ENCODE measurements at places on chromosomes 5 and 9.
A peak's percentile ranks its signal among the peaks of the same experiment; 100 is the strongest.

GRCh38 chr9:124886461-124886860 is 24.5 kb downstream of the ARPC5L start:
- no peak for DNase-seq

- no peak for DNase-seq
These were observed 216.1 kb downstream of the PAPPA start for GRCh38 chr9:116369706-116370105.

GRCh38 chr5:79236362-79236969 is 535 bp downstream of the JMY start:
- DNase-seq: peak; percentile 22

- peak; percentile 93 for DNase-seq
These were observed 628 bp downstream of the SYNPO start for GRCh38 chr5:150641006-150641570.

- DNase-seq: no peak
These were observed 43.3 kb downstream of the CREBRF start for GRCh38 chr5:173099461-173099860.

DNA sequence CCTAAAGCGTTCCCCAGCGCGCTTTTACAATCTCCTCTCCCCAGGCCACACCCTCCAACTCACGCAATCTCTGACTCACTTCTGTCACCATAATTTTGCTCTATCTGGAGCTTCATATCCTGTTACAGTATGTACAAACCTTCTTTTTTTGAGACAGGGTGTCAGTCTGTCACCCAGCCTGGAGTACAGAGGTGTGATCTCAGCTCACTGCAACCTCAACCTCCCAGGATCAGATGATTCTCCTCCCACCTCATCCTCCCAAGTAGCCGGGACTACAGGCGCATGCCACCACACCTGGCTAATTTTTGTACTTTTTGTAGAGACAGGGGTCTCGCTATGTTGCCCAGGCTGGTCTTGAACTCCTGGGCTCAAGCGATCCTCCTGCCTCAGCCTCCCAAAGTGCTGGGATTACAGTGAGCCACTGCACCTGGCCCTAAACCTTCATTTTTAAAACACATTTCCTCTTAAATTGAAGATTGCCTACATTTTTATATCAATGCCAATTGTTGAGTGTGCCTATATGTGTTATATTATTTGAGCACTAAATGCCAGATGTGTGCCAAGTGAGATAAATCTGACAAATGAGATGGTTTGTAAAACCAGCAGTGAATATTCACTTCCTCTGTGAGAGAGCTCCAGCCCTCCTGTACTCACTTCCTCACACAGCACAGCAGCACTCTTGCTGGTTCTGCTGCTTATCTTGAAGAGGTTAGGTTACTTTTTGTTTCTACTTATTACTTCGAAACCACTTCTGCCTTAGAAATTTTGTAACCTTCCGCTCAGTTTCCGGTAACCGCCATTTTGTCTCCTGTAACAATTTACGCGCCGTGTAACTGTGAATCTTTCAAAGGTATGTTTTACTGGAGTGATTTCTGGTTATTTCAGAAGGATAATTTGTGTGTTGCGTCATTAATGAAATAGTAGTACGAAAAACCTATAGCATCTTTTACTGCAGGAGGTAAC is 57.9 kb downstream of the DOCK8 start:
- DNase-seq: no peak

- no peak for DNase-seq
These were observed 190.5 kb downstream of the DENND1A start for GRCh38 chr9:123739387-123739786.

- peak; percentile 52 for DNase-seq
These were observed 294.5 kb upstream of the TAS2R1 start for GRCh38 chr5:9924614-9925013.

DNA sequence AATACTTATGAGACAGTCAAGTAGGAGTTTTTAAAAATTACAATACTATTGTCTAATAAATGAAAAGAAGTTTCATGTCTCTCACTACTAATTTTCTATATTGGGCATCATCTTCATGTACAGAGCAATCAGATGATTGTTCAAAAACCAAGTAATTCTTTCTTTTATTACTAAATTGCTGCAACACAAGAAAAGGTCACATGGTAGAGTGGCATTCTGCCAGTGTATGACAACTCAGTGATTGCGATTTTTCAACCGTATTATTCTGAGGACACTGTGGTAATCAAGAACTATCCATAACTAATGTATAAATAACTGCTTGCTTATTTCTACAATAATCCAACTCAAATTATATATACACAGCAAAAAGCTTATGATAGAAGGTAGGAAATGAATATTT is 96.7 kb upstream of the GRHPR start:
- no peak for DNase-seq

DNA sequence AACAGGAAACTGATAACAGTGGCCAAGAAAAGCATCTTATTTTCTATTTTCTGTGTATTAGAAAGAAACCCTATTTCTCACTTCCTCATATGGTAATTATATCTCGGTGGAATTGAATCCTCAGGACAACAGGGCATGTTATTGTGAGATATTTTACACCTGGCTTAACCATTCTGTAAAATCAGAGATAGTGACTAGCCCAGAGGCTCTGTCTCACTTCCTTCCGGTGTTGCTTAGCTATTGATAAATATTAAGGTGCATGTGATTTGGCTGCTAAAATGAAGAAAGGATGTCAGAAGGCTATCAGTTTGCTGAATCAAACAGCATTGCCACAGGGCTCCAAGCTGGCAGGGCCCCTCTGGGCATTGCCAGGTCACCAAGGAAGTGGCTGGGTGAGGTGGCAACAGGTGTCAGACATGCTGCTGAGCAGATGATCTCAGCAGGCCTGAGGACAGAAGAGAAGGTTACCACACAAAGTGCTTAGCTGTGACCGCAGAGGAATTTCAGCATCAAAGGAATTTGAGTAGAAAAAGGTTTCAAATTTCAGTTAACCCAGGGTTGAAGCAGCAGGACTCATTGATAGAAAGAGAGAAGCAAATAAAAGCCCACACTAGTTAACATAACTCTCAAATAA is 330.7 kb downstream of the PDE4D start:
- DNase-seq: peak; percentile 62

GRCh38 chr9:5839572-5839902 is 6.6 kb upstream of the ERMP1 start:
- no peak for DNase-seq

GRCh38 chr9:81737871-81738507 is 48.6 kb upstream of the TLE1 start:
- peak; percentile 70 for DNase-seq

DNA sequence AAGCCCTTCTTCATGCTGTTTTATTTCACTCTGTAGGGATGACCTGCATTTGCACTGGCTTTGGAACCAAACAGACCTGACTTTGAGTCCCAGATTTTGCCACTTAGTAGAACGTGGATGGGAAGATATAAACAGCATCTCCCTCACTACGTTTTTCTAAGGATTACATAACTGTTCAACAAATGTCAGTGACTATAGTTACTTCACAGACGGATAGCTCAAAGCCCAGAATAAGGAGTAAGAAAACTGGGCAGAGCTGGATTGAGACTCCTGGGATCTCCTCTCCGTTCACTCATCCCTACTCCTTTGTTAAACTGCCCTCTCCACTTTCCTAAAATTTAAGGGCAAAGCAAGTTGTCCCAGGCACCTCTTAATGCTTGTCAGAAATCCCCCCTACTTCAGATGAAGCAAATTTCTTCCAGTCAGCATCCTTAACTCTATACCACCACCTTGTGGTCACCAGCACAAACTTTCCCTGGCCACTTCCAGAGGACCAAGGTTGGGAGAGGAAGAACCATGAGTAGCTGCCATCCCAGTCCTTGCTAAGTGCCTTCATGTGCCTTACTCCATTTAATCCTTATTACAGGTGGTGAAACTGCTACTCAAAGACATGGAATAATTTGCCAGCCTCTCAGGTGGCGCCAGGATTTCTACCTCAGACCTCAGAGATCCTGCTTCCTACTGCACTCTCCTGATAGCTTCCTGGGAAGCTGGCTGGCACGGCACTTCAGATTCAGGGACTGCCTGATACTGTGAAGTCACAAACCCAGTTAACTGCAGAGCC is 38.4 kb downstream of the EGR1 start:
- DNase-seq: peak; percentile 68

DNA sequence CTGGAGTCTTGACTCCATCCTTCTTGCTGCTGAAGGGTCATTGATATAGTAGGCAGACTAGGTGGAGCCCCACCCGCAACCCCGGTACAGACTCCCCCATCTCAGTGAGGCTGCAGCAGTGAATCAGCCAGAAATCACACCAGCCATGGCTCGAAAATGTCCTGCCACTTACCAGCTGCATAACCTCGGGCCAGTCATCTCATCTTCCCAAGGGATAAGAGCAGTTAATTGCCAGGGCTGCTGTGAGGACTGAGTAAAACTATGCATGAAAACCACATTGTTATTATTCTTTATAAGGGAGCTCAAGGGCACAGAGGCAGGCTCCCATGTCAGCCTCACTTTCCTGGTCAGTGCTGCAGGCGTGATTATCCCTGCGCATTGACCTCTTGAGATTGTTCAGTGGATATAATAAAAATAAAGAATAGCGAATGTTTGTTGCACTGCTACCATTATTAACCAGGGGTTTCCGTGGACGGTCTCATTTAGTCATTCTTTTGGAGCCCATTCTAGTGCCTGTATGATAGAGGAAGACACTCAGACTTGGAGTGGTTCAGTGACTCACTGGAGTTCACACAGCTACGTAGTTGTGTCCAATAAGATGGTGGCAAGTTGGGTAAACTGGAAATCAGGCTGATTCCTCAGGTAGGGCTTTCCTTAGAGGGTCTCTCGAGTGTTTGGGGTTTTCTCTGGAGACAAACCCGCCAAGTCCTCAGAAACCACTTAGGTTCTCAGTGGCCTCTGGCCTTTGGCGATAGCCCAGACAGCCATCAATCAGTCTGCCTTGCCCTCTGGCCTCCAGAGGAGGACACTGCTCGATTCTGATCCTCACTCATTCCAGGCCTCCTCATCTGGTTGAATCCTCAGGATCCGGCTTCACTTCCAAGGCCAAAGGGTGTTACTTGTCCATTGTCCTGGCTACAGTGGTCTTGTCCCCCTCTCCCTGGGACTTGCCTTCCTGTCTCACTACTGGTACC is 39.9 kb downstream of the COL15A1 start:
- DNase-seq: no peak

GRCh38 chr5:45779874-45780671 is 83.9 kb upstream of the HCN1 start:
- no peak for DNase-seq

DNA sequence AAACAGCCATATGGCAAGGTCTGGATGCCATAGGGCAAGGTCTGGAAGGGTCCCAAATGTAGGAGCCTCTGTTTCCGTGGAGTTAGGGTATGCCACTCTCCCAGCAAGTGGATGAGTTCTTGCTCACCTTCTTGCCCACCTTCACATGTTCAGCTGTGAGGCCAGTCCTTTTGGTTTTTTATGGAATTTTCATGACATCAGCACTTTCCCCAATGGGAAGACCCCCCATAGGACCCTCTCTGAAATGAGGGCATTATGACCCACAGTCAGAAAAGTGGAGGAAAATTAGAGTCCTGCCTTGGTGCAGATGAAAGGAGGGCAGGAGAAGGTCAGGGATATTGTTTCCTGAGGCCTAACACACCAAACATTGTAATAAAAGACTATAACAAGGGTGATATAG is 53.9 kb downstream of the RASA1 start:
- DNase-seq: no peak

- DNase-seq: no peak
These were observed 18.4 kb upstream of the ERCC6L2 start for GRCh38 chr9:95857124-95857523.

- no peak for DNase-seq
These were observed 506.0 kb upstream of the CDH10 start for GRCh38 chr5:25150819-25151218.

- DNase-seq: peak; percentile 79
These were observed 35.6 kb downstream of the RASEF start for GRCh38 chr9:83027153-83027891.

GRCh38 chr5:73899055-73899454 is 273.1 kb downstream of the ARHGEF28 start:
- no peak for DNase-seq

- DNase-seq: no peak
These were observed 27.1 kb downstream of the NR5A1 start for GRCh38 chr9:124479947-124480620.

All from kidney capillary endothelial cell (primary cell).